ENCODE measurements at places on chromosomes 6 and 20.

DNA sequence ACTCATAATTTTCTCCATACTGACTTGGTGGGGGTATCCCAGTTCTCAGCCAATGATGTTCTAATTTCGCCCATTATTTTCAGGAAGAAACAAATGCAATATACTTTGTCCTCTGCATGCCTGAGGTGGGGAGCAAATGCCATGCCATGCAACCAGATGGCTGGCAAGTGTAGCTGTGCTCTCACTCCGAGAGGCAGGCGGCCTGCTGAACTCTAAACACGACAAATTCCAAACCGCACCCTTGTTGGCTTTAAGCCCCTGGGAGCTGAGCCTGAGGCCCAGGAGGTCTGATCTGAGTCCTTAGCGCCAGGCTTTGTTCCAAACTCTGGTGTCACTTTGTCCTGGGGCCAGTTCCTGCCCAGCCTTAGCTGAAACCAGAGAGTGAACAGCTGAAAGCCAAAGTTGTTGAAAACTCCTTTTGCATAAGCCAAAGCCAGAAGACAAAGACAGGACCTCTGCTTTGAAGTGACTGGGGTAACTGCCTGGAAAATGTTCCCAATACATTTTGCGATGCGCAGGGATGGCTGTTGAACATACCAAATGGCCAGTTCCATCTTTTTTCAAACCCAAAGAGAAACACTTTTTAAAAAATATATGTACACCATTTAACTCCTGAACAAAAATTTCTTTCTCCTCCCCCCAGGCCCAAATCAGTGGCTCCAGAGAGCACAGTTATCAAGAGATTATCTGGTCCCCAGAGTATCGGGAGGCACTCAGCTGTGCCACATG lies 46.2 kb downstream of the TTI1 start:
- no peak for DNase-seq

- peak; percentile 14 for DNase-seq
Observed at GRCh38 chr20:33947709-33948295, 45.9 kb upstream of the RALY start.

GRCh38 chr6:45655745-45656476 lies 278.2 kb upstream of the SUPT3H start:
- DNase-seq = no peak

DNA sequence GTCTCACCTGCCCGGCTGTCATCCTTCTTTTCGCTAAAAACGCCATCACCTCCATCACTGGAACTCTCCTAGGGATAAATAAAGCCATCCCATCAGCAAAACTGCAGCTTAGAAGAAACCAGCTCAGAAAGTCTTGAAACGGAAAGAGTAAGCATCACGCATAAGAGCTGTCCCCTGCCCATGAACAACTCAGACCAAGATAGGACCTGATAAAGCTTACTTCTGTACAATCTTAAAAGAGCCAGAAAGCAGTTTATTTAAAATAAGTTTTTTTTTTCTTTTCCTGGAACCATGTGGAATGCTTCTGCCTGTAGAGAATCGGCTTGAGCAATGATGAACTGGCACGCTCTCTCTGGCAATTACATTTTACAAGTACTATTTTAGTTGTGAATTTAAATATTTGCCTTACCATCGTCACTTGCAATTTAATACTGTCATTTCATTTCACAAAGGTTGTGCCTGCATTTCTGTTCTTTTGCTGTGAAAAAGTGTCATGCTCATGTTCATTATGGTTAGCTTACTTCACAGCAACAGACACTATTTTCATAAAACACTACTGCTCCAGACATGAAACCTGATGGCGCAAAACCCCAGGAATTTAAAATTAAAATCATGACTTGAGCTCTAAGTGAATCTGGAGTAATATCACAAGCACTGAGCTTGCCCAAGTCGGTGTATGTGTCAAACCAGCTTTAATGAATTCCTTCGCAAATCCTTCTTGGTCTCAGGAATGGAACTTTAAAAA lies 59.6 kb upstream of the EMILIN3 start:
- DNase-seq = no peak

DNA sequence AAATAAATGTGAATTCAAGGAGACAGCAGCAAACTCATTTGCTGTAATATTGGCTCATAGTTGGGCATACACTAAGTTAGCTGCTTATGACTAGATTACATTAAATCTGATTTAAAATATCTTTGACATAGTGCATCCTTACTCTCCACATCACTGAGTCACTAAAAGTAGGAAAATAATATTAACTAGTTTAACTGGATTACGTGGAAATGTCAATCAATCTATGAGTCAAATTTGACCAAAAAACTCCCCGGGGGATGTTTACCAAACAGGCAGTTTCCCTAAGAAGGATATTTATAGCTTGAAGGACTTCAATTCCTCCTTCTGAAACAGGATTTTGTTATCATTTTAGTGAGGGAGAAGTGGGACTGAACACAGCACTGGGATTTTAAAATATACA lies 366.5 kb downstream of the ESR1 start:
- no peak for DNase-seq

- no peak for DNase-seq
Observed at GRCh38 chr6:113672491-113673149, 184.5 kb upstream of the MARCKS start.

GRCh38 chr6:84618836-84619235 lies 145.6 kb downstream of the TBX18 start:
- no peak for DNase-seq

DNA sequence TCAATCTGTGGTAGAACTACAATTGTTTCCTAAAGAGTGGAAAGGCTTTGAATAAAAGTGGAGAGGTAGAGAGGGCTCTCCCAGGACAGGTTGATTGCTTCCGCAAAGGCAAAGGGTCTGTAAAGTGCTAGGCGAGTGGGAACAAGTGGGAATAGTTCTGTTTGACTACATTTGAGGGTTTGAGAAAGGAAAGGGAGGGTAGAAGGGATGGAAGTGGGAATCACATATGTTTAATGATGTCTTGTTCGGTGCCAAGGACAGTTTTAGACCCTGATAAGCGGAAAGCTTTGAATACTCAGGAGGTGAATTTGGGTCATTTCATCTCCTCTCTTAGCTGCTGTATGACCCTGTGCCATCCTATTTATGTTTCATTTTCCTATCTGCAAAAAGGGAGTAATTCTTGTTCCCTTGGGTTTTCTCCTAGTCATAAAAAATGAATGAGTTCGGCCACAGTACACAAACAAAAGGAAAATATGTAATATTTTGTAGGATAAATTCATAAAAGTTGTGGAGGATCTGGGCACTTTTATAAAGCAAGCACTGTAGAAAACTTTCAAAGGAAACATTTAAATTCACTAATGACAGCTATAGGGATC lies 1.7 kb upstream of the PIM1 start:
- DNase-seq = no peak

- DNase-seq = no peak
Observed at GRCh38 chr6:14100138-14100537, 17.4 kb upstream of the CD83 start.

DNA sequence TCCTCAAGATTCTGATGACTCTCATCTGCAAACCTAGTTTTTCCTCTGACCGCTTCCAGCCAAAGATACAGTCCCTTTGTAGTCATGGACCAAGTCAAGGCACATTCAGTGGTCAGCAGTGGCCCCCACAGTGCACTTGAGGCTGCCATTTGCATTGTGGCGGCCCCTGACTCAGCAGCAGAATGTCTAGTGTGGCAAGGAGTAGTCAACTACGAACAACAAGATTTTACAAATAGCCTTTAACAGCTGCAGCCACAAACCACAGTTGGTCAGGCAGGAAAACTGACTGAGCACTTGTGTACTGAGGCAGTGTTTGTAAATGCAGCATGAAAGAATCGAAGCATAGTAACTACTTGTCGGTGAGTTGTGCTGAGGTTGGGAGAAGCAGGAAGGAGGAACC lies 49.6 kb downstream of the SLC2A12 start:
- no peak for DNase-seq

- DNase-seq = no peak
Observed at GRCh38 chr6:158850807-158851115, 31.6 kb upstream of the EZR start.

DNA sequence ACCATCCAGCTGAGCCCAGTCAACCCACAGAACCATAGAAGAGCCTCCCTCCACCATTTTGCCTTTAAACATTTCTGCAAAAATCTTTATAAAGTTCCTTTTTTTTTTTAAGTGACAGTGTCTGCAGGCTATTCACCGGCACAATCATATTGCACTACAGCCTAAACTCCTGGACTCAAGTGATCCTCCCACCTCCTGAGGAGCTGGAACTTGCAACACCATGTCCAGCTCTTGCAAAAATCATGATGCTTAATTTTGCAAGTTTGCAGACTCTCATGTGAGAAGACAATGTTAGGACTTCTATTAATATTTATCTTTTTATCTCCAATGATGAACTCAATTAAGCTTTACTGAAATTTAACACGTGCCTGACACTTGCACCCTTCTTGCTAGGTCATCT lies 88.8 kb downstream of the INSM1 start:
- no peak for DNase-seq

DNA sequence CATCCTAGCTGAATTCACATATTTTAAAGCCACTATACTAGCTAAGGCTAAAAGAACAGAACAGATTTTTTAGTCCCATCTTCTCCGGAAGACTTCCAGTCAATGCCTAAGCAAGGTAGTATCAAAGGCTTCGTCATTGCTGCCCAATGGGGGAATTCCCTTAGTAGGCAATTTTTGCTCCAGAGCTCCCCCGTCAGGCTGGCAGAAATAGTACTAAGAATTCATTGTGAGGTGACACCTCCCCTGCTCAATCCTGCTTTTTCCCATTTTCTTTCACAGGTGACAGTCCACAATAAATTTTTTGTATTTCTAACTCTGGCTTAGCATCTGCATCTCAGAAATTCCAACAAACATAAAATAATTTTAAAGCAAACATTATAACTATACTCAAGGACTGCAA lies 52.8 kb upstream of the SRSF6 start:
- DNase-seq = peak; percentile 37

DNA sequence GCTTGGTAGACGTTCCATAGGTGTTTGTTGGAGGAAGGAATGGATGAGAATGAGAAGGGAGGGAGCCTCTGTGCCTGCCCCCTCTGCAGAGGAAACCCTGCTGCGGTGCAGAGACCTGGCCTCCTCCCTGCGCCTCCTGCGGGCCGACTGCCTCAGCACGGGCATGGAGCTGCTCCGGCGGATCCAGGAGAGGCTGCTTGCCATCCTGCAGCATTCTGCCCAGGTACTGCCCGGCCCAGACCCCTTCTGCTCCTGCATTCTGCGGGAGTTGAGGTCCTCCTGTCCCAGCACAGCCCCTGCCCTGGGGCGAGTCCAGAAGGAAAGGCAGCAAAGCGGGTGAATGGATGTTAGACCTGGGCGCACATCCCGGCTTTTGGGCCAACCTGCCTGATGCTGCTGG lies 6.1 kb downstream of the DNPH1 start:
- DNase-seq = no peak

DNA sequence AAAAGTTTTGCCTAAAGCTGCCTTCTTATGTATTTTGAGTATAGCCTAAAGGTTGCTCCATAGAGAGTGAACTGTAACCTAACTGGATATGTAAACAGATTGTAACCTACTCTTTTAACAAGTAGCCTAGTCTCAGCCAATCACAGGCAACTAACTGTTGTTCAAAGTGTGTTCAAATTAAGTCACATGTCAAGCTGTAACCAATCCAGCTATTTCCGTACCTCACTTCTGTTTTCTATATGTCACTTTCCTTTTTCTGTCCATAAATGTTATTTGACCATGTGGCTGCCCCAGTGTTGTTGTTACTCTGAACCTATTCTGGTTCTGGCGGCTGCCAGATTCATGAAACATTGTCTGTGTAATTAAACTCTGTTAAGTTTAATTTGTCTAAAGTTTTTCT lies 47.4 kb upstream of the RNGTT start:
- no peak for DNase-seq

DNA sequence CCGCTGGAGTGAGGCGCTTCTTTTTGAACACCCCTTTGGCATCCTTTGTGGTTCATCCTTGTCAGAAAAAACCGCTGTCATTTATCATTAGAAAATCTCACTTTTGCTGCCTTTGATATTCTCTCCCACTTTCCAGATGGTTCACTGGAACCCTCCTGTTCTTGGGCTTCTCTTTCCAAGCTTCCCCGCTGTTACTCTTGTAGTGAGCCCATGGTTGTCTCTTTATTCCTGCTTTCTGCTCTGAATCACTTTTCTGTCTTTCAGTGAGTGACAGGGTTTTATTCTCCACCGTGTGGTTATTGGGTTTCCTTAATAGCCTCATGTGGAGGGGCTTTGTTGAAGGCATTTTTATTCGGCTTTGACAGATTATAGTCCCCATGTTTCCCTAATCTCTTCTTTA lies 117.0 kb downstream of the FARS2 start:
- DNase-seq = no peak

DNA sequence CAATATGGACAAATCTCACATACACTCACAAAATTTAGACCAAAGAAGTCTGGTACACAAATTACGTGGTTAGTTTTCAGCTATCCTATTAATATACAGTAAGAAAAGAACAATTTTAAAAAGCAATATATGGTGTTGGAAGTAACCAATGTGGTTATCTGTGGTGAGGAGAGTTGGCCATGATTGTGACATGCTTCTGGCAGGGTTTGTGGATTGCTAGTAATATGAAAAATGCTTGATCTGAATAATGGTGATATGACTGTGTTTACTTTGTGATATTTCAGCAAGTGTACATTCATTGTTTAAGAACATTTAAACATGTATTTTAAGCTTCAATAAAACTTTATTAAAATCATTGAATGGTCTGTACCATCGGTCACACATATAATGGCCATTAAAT lies 99.1 kb downstream of the ADGB start:
- no peak for DNase-seq

- DNase-seq = no peak
Observed at GRCh38 chr20:56945057-56945456, 316.0 kb downstream of the TFAP2C start.

- no peak for DNase-seq
Observed at GRCh38 chr6:33453393-33454008, 875 bp upstream of the ZBTB9 start.

- DNase-seq = no peak
Observed at GRCh38 chr20:41475503-41475902, 108.9 kb upstream of the EMILIN3 start.

GRCh38 chr6:16688436-16688835 lies 72.8 kb downstream of the ATXN1 start:
- DNase-seq = no peak

DNA sequence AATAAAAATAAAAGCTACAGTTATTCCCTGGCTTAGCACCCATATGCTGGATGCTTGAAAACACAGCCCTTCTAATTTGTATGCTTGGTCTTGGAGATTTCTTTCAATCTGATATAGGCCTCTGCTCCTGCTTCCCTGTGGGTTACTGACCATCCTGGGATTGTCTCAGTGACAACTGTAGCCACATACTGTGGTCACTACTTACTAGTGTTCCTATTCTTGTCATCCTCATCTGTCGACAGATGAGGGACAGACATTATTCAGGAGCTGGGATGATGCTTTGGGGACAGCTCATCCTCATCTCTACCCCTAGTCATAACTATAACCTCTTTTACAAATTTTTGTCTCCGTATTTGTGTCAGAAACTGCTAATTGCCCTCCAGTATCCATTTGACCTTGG lies 388.9 kb upstream of the MAP3K7 start:
- DNase-seq = no peak
